NCI-H187 (cell line): ENCODE measurements at places on chromosomes 7 and 10.

DNA sequence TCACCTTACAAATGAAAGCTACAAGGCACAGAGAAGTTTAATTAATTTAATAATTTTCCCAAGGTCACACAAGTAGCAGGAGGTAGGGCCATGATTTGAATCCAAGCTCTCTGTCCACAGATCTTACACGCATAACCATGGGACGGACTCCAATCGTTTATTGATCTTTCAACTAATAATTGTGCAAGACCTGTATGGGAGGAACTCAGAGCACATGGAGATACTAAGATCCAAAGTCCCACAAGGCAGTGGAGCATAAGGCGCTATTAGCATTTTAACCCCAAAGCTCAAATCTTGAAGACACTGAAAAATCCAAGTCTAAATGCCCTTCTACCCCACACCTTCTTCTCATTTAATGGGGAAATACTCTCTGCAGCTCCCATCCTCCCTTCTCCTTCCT, 143.5 kb downstream of the FGFR2 start:
- no peak for DNase-seq

DNA sequence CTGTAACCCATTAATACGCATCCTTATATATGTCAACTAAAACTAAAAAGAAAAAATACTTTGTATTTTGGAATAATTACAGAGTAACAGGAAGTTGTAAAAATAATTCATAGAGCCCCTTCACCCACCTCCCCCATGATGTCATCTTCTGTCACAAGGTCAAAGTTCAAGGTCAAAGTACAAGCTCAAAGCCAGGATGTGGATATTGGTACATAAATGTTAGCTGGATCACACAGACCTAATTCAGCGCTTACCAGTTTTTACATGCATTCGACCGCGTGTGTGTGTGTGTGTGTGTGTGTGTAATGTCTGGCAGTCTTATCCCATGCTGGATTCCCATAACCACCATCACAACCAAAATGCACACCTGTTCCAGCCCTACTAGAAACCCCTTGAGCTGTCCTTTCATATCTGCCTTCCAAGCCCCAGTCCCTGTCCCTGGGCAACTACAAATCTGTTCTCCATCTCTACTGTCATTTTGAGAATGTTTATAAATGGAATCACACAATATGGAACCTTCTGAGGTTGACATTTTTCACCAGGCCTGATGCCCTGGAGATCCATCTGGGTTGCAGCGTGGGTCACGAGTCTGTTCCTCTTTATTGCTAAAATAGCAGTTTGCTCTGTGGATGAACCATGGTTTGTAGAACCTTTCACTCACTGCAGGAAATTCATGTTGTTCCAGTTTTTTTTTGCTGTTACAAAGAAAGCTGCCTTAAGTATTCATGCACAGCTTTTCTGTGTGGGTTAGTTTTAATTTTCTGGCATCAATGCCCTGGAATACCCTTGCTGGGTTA, 153.6 kb upstream of the PITRM1 start:
- no peak for DNase-seq

- no peak for DNase-seq
Observed at GRCh38 chr10:22335173-22335933, 9.9 kb upstream of the SPAG6 start.

DNA sequence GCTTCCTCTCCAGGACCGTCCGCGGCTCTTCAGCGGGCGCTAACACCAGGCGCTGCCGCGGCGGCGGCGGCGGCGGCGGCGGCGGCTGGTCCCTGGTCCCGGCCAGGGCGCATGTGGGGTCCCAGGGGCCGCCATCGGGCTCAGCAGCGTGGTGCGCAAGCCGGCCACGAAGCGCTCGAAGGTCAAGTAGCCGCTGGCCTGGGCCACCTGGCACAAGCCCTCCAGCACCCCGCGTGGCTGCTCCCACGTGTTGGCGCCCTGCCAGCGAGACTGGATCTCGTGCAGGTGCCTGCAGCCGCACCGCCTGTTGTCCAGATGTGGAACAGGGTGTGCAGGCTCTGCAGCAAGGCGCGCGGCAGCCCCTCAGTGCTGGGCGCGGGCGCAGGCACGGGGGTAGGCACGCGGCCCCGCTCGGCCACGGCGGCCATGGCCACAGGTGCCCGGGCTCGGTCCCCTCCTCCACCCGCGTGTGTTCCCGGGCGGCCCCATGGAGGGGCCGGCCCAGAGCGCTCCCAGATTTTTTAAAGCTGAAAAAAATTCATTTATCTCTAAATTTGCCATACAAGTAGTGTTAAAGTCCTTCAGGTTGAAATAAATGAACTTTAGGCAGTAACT, 884.2 kb upstream of the ZNF722 start:
- DNase-seq: no peak

DNA sequence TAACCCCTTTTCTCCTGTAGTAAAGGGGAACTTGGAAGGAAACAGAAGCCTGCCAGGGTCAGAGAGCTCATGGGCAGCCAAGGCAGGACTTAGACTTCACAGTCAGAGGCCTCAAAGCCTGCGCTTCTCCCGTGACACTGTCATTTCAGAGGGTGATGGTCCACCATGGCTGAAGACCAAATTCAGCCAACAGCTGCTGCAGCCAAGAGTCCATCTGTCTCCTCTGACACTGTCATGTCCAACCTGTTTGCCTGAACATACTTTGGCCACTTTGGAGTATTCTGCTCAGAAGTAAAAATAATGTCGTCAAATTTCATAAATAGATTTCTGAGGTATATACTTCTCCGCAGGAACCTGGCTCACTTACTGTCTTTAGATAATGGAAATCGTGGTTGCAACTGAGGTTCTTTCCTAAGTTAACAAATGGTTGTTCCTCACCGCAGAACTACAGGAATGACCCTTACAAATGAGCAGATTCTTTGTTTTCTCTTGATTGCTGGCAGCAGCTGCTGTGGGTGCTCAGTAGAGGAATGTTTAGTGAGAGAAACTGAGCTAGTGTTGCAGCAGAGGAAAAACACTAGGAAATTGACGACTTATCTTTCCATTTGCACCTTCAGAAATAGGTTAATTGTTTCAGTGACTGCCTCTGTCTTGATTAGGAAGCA, 626.5 kb downstream of the SDK1 start:
- no peak for DNase-seq

GRCh38 chr7:28483112-28483511, 70.8 kb downstream of the CREB5 start:
- no peak for DNase-seq

DNA sequence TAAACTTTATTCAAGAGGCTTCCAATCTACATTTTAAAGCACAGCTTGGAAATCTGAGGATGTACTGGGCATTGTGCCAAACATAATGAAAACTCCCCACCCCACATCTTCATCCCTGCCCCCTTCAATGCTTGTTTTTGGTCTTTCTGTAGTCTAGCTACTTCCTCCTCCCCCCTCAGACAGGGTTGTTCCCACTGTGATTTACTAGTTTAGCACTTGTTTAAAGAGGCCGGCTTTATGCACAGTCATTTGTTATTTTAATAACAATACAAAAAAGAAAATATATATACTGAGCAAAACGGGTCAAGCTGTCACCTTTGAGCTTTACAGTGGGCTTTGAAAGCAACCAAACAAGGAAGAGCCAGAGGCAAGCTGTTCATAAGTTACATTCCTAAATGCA, 132.6 kb downstream of the CHRM2 start:
- no peak for DNase-seq

- DNase-seq: no peak
Observed at GRCh38 chr7:130231792-130232191, 24.1 kb downstream of the SSMEM1 start.

DNA sequence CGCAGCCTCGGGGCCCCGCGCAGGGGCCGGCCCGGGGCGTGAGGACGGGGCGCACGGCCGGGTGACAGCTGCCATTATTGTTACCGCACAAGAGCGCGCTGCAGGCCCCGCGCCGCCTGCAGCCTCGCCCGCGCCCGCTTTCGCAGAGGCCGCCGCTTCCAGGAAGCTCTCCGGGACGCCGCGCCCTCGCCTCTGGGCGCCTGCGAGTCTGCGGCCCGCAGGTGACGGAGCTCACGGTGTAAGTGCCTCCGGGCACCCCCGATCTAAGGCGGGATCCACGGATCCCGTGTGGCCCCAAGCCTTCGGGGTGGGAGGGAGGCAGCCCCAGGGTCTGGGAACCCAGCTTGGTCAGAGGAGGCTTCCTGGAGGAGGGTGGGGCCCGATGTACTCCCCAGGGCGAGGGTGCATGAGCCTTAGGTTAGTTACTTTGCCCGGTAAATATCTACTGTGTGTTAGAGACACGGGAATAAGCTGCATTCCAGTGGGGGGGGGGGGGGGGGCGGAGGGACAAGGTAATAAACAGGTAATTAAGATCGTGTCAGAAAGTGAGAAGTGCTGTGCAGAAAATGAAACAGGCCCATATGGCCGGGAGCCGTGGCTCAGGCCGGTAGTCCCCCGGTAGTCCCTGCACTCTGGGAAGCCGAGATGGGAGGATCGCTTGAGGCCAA, 638 bp downstream of the IQCE start:
- DNase-seq: no peak

GRCh38 chr10:119441151-119441821, 101.2 kb downstream of the RGS10 start:
- no peak for DNase-seq

GRCh38 chr7:115068220-115068619, 146.3 kb downstream of the MDFIC start:
- no peak for DNase-seq

GRCh38 chr10:5896208-5897052, 6.4 kb downstream of the FBH1 start:
- DNase-seq: no peak

DNA sequence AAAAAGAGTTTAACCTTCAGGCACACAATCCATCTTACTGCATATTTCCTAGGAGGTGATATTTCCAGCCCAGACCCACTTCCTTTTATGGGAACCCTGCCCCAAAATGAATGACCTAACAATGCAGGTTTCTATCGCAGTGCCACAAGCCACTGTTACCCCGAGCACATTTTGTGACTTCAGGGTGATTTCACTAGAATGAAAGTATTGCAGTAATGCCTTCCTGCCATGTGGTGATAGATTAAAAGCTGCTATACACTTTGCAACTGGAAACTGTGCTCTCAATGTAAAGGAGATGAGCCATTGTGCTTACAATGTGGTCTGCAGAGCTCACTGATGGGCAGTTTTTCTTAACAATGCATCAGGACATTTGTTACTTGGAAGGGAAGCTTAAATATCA, 90.5 kb upstream of the RSU1 start:
- DNase-seq: no peak

DNA sequence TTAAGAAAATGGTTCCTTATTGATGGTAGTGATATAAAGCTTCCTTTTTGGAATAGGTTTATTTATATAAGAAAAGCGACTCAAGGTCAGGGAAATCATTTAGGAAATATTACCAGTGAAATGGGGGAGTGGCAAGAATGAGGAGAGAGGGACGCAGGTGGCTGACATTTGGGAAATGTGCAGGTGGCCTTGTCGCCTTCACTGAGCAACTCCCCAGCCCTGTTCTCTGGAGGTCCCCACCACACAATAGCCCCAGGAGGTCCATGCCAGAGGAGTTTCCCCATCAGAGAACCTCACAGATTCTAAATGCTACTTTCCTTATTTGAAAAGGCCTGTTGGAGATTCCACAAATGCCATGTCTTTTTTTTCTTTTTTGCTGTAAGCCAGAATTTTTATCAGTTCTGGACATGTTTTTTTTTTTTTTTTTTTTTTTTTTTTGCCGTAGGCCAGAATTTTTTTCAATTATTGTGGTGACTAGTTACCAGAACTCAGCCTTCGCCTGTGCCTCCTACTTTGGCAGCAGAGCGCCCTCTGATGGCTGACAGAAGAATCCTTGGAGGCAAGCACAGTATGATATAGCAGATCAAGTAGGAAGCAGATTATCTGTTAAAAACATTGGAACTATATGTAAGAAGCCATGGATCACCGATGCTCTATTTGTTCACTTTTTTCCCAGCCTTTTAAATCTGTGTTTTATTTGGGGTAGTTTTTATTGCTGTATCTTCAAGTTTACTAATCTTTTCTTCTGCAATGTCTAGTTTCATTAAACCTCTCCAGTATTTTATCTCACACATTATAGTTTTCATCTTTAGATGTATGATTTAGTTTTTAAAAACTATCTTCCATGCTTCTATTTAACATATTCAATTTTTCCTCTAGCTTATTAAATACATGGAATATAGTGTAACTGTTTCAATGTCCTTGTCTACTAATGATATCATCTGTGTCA, 18.6 kb downstream of the OPALIN start:
- peak; percentile 14 for DNase-seq

GRCh38 chr10:30036341-30036740, 23.0 kb downstream of the JCAD start:
- DNase-seq: no peak

- no peak for DNase-seq
Observed at GRCh38 chr10:19782430-19783089, 33.7 kb upstream of the PLXDC2 start.

DNA sequence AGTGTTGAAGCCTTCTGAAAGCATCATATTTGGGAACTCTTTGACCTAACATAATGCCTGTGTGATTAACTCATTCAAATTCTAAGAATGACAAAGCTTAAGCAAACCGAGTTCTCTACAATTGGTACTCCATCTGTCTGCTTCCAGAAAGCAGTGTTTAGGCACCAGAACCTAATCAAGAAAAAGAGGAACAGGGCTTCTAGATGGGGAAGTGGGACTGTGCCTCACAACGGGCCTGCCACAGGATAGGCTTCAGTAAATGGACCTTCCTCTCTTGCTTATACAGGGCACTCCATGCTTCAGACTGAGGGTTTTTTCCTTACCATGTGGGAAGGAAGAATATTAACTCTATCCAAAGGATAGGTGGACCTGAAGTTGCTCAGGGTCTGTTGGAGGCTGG, 808.1 kb downstream of the XPNPEP1 start:
- no peak for DNase-seq

- peak; percentile 55 for DNase-seq
Observed at GRCh38 chr10:101047961-101048892, 13.6 kb upstream of the KAZALD1 start.

- no peak for DNase-seq
Observed at GRCh38 chr7:131300572-131301466, 26.9 kb upstream of the MKLN1 start.

- no peak for DNase-seq
Observed at GRCh38 chr7:24834128-24834798, 77.0 kb upstream of the GSDME start.

DNA sequence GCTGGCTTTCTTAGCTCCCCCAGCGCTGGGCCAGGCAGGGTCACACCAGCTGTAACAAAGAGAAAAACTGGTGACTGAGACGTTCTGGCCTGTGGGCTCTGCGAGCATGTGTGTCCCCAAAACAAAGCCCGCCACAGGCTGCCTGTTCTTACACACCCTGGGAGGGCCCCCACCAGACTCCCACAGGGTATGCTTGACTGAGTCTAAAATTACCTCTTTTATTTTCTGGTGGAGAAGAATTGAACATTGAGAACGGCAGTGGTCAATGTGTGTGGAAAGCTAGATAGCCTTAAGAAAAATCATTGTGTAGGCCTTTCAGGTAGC, 808 bp downstream of the C10orf71 start:
- DNase-seq: no peak

DNA sequence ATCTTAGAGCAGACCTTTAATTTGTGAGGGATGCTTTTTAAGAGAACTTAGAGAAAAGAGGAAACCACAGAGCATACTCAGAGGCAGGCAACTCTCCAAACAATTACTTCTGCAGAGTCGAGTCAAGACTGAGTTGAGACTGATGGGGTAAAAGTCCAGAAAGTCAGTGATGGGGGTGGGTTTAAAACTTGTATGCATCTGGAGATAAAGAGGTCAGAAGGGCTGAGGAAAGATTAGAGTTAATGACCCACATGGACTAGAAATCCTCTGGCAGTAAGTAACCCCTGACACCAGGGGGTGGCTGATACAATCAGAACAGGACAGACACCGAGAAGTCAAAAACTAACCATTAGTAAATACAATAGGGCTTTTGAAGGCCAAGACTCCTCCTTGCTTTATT, 42.4 kb upstream of the SEPTIN7 start:
- DNase-seq: no peak

GRCh38 chr7:4944939-4945338, 14.0 kb downstream of the MMD2 start:
- no peak for DNase-seq
